GM04503 (cell line): ENCODE measurements at places on chromosomes 2 and 18.

- DNase-seq = no peak
These were observed 41.0 kb upstream of the EPC2 start for GRCh38 chr2:148603562-148603920.

GRCh38 chr2:205539603-205540002 is 142.7 kb upstream of the NRP2 start:
- DNase-seq = no peak

DNA sequence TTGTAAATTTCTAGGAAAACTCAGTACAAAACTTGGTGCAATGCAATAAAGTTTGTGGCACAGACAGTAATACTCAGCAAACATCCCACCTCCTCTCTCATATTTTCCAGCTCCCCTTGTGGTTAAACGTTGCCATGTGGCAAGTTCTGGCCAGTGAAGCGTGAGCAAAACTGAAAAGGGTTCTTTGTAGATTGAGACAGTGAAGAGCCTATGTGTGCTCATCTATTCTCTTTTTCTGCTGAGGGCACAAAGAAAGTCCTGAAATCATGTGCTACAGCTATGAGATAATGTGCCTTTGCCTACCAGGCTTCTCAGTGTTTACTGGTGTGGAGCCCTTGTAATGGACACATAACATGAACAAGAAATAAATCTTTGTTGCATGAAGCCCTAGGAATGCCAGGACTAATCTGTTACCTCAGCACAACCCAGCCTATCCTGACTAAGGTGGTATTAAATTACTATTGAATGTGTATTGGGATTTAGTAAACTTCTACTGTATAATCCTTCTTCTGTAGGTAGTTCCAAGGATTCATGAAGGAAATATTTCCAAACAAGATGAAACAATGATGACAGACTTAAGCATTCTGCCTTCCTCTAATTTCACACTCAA is 13.0 kb upstream of the TYMS start:
- DNase-seq = no peak

- DNase-seq = no peak
These were observed 69.8 kb downstream of the POU3F3 start for GRCh38 chr2:104923665-104924064.

DNA sequence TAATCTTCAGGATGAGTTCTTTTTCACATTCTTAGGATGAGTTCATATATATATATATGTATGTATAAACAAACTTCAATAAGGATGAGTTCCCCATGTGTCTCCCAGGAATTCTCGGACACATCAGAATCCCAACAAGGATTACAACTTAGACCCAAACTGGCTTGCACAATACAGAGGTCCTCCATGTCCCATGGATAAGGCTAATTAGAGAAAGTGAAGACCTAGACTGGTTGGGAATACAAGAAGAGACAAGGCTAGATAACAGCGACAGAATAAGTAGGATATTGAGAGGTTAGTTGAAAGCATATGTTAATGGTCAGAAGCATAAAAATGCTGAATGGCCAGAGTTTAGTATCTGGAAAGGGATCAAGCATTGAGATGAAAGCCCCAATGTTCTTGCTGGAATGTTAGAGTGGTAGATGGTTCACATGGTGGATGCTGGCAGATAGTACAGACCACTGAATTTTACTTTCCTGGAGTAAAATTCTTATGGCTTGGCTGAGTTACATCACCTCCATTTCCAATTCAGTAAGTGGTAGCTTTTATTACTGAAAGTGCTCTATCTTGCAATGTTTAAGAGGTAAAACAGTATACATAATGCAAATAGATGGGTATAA is 154.9 kb upstream of the EPHA4 start:
- DNase-seq = no peak

DNA sequence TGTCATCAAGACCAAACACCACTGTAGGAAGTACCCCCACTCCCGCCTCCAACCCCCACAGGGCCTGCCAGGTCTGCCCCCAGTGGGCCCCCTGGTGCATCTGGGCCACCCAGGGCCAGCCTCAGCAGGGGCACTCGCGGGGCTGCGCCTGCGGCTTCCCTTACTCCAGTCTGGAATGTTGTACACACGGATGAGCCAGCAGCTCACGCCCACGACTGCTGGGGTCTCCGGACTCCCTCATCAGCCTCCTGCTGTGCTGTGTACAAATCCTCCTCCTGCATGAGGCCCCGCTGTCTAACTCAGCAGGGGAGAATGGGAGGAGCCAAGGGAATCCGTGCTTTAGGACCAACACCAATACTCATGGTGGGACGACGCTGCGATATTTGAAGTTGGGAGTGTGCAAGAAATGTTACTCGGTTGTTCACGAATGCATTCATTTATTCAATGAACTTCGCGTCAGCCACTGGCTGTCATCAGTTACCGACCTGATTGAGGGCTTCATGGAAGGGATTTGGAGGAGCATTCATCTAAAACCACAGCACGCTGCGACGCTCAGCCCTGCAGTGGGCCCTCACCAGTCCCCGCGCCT is 654 bp upstream of the ASB1 start:
- DNase-seq = no peak

DNA sequence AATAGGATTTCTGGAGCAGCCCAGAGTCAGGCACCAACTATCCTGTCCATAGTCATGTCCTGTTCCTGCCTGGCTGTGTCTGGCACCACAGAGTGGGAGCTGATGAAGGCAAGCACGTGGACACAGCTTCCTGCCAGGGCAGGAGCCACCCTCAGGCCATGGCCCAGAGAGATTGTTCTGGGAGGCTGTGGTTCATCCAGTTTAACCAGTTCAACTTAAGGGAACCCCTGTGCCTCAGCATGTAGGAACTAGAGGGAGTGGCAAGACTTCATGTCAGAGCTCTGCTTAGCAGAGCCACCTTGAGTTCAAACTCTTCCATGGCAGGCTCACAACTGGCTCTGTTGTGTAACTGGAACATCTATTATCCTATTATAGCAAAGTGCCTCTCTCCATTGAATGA is 73.2 kb upstream of the NCKAP5 start:
- no peak for DNase-seq

GRCh38 chr2:52289741-52290140 is 1257.8 kb upstream of the NRXN1 start:
- DNase-seq = no peak

DNA sequence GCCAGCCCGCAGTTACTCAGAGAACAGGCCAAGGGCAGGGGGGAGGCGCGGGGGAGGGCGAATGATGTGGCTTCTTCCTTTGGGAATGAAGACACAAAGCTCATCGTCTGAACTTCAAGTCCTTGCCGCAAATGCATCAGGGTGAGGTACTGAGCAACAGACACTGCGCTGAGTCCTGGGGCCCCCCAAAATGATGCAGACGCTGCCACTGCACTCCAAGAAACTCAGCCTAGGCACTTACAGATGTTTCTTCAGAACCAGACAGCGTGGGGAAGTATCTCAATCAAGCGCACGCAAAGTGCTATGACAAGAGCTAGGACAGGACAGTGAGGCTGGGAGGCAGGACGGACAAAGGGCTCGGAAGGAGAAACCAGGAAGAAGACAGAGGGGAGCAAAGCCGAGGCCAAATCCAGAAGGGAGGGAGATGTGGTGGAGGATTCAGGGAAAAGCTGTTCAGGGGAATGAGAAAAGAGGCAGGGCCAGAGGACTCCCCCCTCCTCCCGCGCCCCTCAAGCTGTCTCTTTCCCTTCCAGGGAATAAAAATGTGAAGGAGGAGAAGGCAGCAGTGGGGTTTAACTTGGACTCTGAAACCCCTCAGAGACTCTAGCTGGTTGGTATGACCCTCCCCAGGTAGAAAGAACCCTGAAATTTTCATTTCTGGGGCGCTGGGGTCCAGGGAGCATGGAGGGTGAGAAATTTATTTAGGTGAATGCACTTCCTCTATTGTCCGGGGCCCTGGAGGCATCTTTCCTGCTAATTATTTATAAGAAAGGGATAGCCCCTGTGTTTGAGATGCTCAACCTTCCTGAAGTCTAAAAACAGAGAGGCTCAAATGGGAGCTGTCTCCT is 34.9 kb downstream of the CIB4 start:
- DNase-seq = no peak

- DNase-seq = no peak
These were observed 154.6 kb downstream of the MTX2 start for GRCh38 chr2:176423819-176424218.

GRCh38 chr2:20457661-20458630 is 11.1 kb downstream of the RHOB start:
- DNase-seq = no peak

GRCh38 chr18:24914685-24915084 is 437.3 kb downstream of the ZNF521 start:
- no peak for DNase-seq

DNA sequence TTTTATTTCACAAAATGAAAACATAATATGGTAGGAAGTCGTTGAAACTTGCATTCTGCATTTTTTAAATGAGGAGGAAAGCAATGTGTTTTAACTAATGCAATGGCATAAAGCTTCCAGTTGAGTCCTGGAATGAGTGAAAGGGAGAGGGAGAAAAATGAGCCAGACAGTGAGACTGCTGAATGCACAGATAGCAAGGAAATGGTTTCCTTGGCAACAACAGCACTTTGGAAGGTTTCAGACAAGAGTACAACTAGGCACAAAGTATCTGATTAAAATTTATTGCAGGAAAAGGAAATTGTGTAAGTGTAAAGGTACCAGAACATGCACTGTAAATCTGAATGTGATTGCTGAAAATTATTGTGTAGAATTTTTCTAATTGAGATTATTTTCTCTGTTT is 320.1 kb upstream of the KYNU start:
- no peak for DNase-seq

GRCh38 chr2:129233166-129233565 is 746.3 kb upstream of the RAB6C start:
- no peak for DNase-seq

- DNase-seq = no peak
These were observed 123.1 kb upstream of the XIRP2 start for GRCh38 chr2:166765141-166765540.

- DNase-seq = no peak
These were observed 10.8 kb upstream of the COX7A2L start for GRCh38 chr2:42371611-42372473.

DNA sequence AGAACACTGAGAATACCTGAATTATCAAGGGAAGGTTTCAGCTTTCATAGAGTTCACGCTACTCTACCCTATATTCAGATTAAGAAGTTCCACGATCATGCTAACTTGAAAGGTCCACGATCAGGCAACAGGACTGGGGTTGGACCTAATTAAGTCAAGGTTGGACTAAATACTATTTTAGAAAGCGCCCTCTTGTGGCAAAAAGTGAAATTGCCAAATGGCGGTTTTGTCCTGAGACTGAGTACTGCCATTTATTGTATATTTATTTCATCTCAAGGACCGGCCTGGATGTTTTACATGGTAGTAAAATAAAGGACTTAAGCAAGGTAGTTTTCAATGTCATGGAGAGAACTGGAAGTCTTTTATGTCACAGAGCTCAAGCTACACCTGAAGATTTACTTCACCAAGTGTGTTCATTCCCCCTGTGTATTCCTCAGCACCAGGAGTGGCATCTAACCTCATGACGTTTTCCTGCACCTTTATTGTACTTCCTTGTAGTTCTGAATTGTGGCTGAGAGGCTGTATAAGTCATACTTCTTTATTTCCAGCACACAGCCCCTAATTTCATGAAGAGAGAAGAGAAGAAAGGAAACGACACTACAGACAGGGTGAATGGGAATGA is 56.8 kb downstream of the SRD5A2 start:
- DNase-seq = peak; percentile 5

DNA sequence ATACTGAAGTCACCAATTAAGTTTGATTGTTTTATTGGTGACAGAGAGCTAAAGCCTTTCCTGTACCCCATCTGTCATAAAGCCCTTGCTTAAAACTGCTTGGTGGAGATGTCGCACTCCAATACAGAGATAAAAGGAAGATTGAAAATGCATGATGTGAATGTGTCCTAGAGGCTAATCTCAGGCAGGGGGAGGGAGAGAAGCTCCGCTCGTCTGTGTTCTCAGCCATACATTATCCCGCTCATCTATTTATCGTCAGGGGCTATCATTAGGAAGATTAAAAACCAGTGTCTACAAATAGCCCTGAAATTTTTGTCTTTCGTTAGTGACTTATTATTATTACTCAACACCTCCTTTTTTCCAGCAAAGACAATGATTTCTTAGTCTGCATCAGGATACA is 110.3 kb downstream of the CMPK2 start:
- no peak for DNase-seq

- DNase-seq = no peak
These were observed 36.5 kb downstream of the OSR1 start for GRCh38 chr2:19321946-19322345.

DNA sequence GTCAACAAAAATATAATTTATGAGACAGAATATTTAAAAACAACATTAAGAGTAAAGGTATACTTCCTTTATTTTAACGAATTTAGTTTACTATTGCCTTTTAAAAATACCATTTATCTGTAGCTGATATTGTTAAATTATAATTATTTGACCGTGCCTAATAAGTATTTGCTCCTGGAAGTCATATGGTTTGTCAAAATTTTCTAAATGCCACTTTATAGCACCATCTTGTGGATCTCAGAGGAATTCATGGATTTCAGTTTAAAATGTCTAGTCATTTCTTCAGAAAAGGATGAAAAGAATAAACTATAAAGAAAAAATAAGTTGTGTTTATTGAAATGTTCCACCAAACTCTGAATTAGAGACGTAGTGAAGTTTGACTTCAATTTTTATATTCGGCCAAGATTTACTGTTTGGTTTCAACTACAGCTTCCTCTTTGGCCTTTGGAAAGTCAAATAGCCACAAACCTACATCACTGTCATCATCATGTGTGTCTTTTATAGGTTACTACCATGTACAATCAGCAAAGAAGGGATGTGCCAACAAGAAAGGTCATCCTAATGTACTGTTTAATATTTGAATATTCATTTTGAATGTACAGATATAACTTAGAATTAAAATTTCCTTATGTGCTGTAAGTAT is 10.3 kb upstream of the FTCDNL1 start:
- no peak for DNase-seq

- no peak for DNase-seq
These were observed 232.8 kb downstream of the PIK3C3 start for GRCh38 chr18:42187611-42188380.

GRCh38 chr18:27619090-27619772 is 434.1 kb upstream of the CHST9 start:
- no peak for DNase-seq

DNA sequence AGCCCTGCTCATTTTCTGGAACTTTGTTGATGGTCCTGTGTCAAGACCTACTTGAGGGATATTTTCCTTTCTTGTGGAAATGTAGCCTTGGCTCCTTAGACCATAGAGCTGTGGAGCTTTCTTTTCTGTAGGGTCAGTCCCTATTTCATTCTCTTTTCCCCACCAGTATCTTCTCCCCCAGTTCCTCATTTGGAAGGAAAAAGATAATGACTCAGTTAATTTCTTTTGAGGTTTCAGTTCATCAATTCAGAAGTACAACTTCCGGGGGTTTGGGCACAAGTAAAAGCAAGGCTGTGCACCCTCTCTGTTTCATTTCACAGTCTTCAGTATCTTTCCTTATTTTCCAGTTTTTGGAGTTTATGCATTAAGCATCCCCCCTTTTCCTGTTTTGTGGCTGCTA is 70.7 kb downstream of the CDC42EP3 start:
- DNase-seq = no peak

- peak; percentile 84 for DNase-seq
These were observed 42.1 kb downstream of the BMP10 start for GRCh38 chr2:68828887-68829708.
